Stimulated activated CD4-positive, alpha-beta T cell treated with anti-CD3 and anti-CD28 coated beads, Interleukin-1b, Interleukin-23, amount 100 ng/mL, for 1 hour (primary cell): ENCODE measurements at places on chromosomes 1 and 21.

- no peak for DNase-seq
Observed at GRCh38 chr21:33477066-33477465, 2.7 kb downstream of the TMEM50B start.

DNA sequence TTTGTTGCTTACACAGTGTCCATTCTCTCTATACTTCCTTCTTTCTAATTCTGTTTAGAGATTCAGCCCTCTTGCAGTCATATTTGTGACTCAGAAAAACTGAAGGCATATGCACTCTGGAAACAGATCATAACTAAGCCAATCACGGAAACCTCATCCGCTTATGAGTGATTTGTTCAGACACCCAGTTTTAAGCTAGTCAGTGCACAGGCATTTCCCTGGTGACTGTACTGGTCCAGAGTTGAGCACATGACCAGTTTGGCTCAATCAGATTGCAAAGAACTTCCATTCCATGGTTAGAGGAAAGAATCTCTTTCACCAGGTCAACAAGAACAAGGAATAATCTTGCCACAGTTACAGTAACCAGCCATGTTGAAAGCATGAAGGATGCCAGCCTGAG lies 69.2 kb upstream of the SGIP1 start:
- DNase-seq, result no peak

DNA sequence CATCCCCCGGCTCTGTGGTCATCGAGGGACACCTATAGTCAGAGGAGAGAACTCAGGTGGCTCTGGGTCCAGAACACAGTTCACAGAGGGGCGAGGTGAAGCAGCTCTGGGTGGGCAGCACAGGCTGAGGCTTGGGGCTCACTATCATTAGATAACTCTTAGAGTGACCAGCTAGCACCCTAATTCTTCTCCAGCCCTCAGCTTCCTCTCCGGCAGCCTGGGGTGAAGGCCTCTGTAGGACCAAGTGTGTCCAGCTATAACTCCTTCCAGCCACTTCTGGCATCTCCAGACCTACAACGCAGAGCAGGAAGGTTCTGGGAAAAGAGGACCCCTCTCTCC lies 1.4 kb downstream of the ARTN start:
- no peak for DNase-seq

- DNase-seq, result no peak
Observed at GRCh38 chr1:14292520-14292919, 306.0 kb upstream of the KAZN start.

GRCh38 chr1:26723013-26723991 lies 27.5 kb downstream of the ARID1A start:
- no peak for DNase-seq

DNA sequence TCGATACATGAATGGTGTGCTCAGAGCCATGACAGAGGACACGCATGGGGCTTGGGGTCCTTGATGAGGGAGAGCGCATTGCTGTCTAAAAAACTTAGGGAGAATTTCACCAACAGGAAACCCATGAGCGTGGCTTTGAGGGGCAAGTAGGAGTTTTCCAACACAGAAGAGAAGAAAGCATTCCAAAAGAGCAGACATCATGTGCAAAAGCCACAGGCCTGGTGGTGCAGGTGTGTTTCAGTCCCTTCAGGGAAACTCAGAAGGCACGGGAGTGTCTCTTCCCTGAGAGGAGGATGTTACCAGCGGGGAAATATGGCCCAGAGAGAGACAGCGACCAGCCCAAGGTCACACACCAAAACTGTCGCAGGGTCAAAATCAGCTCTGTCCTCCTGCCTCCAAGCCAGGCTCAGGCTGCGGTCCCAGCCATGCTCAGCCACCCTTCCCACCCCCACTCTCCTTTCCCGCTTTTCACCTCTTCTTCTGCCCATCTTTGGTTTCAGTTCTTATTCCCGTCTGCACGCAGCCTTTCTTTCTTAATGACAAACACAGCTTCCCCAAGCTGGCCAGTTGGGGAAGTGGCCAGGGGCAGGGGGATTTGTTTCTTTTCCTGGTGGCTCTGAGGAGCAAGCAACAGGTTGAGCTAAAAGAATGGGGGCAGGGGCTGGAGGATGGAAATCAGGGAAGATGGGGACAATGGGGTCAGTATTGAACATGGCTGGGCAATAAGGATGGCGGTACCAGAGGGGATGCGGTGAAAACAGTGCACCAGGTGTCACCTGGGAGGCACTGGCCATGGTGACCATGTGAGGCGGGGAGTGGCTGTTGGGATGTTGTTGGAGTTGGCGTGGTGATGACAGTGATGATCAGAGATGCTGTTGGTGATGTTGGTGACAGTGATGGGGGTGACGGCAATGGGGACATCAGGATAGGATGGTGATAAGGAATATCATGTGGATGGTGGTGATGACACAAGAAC lies 10.3 kb downstream of the LAPTM5 start:
- DNase-seq, result no peak

DNA sequence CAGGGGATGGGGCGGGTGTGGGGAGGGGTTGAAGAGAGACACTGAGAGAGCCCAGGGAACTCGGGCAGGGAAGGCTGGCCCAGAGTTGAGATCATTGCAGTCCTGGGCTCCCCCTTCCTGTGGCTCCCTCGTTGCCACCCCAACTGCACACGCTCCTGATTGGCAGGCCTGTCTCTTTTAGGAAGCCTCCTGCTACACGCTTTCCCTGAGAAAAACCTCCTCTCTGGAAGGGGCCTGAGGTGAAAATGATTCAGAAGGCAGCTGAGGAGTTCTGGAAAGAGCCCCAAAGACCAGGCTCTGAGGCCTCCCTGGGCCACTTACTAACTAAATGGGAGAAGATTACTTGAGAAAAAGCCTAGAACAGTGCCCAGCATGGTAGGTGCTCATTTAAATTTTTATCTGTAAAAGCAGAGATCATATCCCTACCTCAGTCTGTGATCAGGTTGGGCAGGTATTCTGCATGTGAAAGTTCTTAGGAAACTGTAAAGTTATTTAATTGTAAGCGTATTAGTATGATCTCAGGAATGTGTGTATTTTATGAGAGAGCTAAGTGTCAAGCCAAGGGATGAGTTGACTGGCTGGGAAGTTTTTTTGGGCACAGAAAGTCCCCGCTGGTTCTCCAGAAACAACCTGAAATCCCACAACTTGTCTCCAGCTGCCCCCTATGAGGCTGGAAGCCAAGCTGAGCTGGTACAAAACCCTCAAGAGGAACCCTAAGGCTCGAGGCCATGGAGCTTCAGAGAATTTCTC lies 65.2 kb upstream of the EPS8L3 start:
- DNase-seq, result no peak

GRCh38 chr1:111958851-111959250 lies 30.6 kb downstream of the KCND3 start:
- no peak for DNase-seq

DNA sequence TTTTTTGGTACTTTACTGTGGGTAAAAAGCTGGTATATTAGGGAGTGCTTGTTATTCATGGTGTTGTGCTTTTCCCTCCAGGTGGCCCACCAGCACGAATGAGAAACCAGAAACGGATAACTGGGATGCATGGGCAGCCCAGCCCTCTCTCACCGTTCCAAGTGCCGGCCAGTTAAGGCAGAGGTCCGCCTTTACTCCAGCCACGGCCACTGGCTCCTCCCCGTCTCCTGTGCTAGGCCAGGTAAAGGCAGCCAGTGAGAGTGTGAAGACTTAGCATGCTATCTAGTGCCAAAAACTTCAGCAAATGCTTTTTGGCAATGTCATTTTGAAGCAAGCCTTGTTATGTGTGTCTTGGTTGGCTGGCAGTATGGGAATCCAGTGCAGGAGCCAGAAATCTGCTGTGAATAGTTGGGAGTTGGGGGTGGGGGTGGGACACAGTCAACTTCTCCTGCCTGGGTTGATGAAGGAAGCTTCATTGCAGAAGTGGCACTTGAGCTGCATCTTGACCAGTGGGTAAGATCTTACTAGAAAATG lies 101.7 kb downstream of the ATP5PO start:
- DNase-seq, result no peak

DNA sequence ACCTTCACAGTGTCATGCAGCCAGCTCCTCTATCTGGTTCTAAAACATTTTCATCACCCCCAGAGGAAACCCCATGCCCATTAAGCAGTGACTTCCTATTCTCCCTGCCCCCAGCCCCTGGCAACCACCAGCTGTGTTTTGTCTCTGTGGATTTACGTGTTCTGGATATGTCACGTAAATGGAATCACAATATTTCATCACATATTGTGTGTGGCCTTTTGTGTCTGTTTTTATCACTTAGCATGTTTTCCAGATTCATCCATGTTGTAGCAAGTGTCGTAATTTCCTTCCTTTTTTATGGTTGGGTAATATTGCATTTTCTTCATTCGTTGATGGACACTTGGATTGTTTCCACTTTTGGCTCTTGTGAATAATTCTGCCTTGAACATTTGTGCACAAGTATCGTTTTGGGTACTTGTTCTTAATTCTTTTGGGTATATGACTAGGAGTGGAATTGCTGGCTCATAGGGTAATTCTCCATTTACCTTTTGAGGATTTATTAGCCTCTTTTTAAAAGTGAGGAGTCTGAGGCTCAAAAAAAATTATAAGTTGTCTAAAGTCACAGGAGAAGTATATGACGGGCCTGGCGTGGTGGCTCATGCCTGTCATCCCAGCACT lies 127.0 kb downstream of the MRPS6 start:
- DNase-seq, result no peak

DNA sequence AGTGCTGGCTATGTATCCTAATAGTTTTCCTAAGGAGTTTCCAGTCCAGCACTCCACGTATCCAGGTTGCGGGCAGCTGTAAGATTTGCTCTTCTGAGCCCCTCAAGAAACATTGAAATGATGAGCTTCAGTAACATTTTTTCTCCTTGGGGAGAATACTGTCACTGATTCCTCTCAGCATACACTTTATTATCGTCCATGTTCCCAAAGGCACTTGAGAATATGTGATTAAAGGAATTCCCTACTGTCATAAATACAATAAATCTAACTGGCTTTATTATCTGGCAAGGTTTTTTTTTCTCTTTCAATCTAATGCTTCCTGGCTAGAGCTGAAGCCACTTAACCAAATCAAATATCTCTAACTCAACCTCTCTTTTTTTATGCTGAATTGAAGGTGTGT lies 359.2 kb upstream of the PKN2 start:
- DNase-seq, result no peak

GRCh38 chr1:78088015-78088414 lies 42.2 kb downstream of the GIPC2 start:
- DNase-seq, result no peak

- no peak for DNase-seq
Observed at GRCh38 chr1:56301791-56302190, 277.6 kb downstream of the PLPP3 start.

DNA sequence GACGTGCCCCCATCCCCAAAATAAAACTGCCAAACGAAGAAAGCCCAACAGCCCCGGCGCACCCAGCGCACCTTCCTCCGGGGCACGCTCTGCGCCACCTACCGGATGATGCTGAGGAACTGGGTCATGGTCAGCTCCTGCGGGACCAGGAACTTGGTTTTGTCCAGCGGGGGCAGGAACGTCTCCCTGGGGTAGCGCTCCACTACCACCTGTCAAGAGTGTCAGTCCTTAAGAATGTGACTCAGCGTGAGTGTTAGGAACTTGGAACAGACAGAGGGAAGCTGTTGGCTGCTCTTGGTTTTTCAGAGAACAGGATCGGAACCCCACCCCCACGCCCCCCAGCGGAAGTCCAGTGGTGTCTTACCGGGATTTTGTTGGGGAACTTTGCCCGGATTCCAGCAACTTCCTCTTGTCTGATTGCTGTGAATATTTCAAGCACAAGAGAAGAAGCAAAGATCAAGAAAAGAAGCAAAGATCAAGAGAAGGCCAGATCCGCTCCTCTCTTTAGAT lies 431 bp downstream of the MAP1LC3C start:
- DNase-seq, result peak; percentile 3

DNA sequence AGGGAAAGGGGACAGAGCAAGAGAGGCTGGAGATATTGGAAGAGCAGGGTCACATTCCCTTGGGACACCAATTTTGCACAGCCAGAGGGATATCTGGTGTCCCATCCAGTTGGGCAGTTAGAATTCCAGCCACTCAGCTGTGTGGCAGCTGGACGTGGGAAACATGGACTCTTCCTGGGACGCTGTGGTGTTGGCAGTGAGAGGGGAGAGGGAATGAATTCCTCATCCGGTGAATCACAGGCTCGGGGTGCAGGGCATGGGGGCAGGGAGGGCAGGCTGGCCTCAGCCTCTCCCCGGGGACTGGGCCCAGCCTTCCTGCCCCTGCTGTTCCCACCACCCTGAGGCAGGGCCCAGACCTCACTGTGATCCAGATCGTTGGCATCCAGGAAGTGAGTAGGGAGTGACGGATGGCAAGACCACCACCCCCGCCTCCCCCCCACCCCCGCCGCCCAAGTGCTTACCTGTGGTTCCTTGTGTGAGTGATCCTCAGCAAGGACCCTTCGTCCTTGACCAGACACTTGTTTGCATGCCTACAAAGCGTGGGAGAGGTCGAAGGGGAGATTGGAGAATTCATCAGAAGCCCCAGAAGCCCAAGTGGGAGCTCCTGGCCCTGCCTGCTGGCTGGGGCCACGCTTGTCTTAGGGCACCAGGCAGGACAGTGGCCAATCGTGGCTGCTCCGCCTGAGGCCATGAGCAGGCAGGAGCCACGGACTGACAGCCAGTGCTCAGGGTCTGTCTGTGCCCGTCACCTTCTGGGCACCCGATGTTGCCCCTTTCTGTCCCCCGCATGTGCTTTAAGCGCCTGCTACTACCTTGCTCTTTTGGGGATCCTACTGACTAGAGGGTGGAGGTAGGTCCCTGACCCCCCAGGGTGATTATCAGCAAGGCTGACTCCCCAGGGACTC lies 8.7 kb downstream of the WNT3A start:
- no peak for DNase-seq

DNA sequence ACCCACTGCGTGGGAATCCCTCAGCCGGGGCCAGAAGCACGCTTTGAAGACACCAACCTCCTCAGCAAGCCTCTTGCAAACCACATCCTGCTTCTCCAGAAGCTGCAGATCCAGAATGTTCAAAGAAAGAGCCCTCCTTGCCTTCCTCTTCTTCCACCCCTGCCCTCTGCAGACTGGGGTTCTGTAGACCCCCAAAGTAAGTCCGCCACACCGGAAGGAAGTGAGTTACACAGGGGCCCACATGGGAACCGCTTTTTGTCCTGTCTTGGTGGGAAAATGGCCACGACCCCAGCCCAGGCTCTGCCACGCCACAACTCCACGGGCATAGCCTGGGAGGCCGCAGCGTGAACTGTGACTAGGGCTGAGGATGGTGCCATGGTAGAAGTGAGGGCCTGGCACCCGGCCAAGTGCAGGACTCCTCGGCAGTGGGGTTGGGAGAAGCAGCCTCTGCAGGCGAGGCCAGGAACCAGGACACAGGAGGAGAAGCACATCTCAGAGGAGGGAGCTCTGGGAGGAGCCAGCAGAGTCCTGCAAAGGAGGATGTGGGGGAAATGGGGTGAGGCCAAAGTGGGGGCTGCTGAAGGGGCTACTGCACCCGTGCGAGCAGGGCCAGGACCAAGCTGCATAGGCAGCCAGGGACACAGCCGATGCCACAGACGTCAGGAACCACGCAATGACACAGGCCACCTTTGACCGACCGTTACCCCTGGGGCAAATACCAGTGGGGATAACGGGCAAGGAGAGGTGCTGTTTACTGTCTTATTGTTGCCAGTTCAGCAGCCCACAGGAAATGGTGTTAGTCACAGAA lies 30.9 kb downstream of the PDE9A start:
- no peak for DNase-seq

DNA sequence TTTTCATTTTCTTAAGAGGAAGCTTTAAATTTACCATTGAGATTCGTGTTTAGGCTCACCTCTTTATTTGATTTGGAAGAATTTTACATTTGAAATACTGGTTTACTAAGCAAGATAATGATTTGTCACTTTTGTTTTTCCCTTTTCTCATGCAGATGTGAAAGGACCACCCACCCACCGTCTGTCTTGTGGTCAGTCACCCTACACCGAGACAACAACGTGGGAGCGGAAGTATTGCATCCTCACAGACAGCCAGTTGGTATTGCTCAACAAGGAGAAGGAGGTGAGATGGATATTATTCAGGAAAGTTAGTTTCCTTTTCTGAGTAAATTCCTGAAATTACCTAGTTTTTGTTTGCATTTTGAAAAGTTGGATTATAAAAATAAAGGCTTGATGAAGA lies 189.5 kb downstream of the RASAL2 start:
- no peak for DNase-seq
